ENCODE measurements at places on chromosomes 3 and 15. TPM values are rescaled to one million over a fixed set of nuclear protein-coding genes. Genes with fewer than 3 reads are reported as not detected.

The C15orf62 gene
- total RNA-seq: not detected

The IL16 gene
- 71.1 TPM for total RNA-seq

The LYZL4 gene
- total RNA-seq: not detected

DNA sequence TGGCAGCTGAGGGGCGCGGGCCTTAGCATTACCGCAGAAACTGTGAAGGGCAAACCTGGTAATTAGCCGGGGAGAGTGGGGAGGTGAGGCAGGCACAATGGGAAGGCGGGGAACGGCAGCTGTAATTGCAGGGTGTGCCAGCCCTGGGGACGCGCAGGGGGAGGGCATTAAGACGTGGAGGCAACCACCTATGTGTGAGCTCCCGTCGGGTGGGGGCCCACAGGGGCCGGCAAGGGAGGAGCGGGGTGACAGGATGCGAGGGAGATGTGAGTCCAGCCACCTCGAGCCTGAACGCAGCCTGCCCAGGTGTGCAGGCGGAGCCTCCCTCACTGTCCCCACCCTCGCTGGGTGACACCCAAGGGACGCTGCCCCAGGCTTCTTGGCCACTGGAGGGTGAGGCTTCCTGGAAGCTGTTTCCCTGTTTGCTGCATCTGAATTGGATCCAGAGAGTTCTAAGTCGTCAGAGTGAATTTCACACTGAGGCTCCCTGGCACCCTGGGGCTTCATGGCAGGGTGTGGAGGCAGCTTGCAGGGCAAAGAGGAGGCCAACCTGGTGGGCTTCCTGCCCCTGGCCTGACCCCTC lies 130.6 kb upstream of the MEF2A start:
- DNase-seq: peak; percentile 7
- peaks cover 52% of the 10 kb centered on the region for H3K4me1 ChIP-seq
- no peaks in the 10 kb centered on the region for H3K27me3 ChIP-seq
- H3K27ac ChIP-seq: no peak overlapping the region

DNA sequence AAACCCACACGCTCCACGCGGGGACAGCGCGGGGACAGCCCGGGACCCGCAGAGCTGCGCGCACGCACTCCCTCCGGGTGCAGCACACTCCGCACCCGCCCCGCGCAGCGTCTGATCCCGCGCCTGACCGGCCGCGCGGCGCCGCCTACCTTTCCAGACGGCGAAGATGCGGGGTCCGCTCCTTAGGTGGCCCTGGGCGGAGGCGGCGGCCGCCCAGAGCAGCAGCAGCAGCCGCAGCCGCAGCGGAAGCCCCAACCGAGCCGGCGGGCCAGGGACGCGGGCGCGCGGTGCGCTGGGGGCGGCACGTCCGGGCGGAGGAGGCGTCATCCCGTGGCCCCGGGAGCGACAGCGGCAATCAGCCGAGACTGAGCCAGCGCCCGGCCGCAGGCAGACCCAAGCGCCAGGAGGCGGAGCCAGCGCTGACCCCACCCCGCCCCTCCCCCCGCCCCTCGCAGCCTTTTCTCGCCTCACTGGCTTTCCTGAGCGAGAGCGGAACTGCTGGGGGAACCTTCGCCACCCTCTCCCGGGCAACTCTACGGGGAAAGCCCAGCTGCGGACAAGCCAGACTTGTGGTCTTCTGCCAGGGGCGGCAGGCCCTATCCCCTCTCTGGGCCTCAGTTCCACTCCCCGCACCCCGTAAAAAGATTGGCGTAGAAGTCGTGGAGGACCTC lies at the start of gene SEMA7A:
TSS of gene SEMA7A (minus strand) at position 367 of the 671 bp plus-strand sequence. CDS start at position 327, 40 bp downstream.
- peak; percentile 53 for DNase-seq
- no peaks in the 10 kb centered on the region for H3K4me1 ChIP-seq
- H3K27me3 ChIP-seq: no peaks in the 10 kb centered on the region
- peak within 1 kb of the TSS; percentile 79 for H3K27ac ChIP-seq

DNA sequence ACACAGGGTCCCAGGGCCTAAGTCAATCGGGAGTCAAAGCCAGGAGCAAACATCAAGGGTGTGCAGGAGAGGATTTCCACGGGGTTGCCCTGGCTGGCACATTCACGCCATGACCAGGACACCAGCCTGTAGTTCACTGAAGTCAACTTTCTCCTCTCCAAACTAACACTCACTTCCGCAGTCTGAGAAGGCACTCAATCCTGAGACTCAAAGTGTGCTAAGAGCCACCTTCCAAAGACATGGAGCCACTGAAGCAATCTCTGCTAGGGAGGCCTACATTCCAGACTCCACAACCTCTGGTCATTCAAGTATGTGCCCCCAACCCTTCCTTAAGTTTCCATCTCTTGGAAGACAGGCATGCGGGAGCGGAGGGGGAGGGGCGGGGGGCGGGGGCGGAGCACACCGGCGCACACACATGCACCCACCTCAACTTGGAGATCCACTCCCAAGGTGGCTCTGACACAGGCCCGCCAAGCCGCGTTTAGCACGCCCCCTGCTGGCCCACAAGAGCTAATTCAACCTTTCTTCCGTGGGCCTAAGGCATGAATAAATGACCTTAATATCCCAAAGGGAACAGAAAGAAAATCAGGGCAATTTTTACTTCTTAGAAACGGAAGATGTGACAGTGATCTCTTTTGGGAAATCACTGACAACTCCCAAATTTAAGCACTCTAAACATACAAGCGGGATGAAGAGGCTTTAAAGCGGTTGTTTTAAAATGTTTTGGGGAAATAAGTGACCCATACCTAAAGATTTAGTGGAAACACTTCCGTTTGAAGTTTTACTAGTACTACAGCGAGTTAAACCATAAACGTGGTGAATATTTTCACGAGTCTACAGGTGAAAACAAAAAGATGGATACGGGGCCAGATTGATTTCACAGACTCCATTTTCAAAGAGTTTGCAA lies 162.5 kb upstream of the CHRNA7 start:
- H3K4me3 ChIP-seq: no peak overlapping the region
- H3K4me1 ChIP-seq: peaks cover 7% of the 10 kb centered on the region
- no peaks in the 10 kb centered on the region for H3K36me3 ChIP-seq
- H3K27ac ChIP-seq: no peak overlapping the region
- no peak for DNase-seq

- no peak overlapping the region for H3K4me3 ChIP-seq
- H3K27ac ChIP-seq: no peak overlapping the region
- H3K27me3 ChIP-seq: no peaks in the 10 kb centered on the region
- DNase-seq: no peak
- no peaks in the 10 kb centered on the region for H3K4me1 ChIP-seq
- no peaks in the 10 kb centered on the region for H3K36me3 ChIP-seq
Measured at GRCh38 chr3:165529451-165529850, 307.8 kb downstream of the BCHE start.

GRCh38 chr3:49161808-49162530 lies 4.2 kb downstream of the CCDC71 start:
- H3K4me1 ChIP-seq: no peaks in the 10 kb centered on the region
- no peaks in the 10 kb centered on the region for H3K27me3 ChIP-seq
- no peak overlapping the region for H3K27ac ChIP-seq
- H3K36me3 ChIP-seq: no peaks in the 10 kb centered on the region
- no peak for DNase-seq
